ENCODE measurements at places on chromosomes 2 and 18. TPM values are rescaled to one million over a fixed set of nuclear protein-coding genes. Genes with fewer than 3 reads are reported as not detected.

Gene CCDC150
- 0.36 TPM for total RNA-seq

Gene REEP1
- 16.1 TPM for total RNA-seq

Gene DSG1
- not detected for total RNA-seq

Gene RRM2
- total RNA-seq: 0.27 TPM

Gene STON1
- total RNA-seq: 5.6 TPM

Gene ANKRD53
- 0.15 TPM for total RNA-seq

Gene ATP6V1B1
- total RNA-seq: not detected

Gene EN1
- 2.5 TPM for total RNA-seq

Gene ASXL3
- 0.20 TPM for total RNA-seq

Gene BCL2
- total RNA-seq: 19.3 TPM

DNA sequence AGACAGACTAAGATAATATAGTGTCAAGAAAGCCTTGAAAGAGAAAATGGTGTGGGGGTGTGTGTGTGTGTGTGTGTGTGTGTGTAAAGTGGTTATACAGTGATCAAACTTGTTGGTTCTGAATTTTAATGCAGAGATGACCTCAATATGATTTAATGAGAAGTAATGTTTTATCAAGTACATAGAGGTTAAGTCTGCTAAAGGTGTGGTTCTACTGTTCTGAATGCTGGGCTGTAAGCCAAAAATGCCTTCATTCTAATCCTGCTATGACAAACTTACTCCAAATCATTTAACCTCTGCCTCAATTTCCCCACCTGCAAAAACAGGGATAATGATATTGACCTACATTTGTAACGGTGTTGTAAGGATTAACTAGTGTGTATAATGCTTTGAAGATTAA lies 87.9 kb downstream of the WDPCP start:
- H3K4me1 ChIP-seq: peaks cover 7% of the 10 kb centered on the region
- no peak for DNase-seq
- H3K4me3 ChIP-seq: no peak overlapping the region
- no peaks in the 10 kb centered on the region for H3K27me3 ChIP-seq
- H3K36me3 ChIP-seq: no peaks in the 10 kb centered on the region

DNA sequence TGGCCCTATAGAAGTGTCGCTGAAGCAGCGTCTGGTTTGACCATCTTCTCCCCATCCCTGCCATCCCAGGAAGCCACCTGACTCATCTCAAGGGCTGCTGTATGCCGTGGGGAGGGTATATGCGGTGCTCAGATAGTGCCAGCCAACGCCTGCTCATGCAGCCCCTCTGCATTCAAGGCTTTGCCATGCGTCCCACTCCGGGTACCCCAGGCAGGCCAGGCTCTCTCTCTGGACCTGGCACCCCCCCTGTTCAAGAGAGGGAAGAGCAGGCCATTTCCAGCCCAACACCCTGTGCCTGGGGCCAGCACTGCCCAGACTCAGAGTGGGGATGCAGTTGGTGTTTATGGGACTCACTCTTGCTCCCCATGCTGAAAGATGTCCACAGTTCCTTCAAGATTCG lies 130.0 kb downstream of the GLI2 start:
- H3K4me1 ChIP-seq: peaks cover 9% of the 10 kb centered on the region
- no peak overlapping the region for H3K4me3 ChIP-seq
- DNase-seq: no peak
- no peaks in the 10 kb centered on the region for H3K36me3 ChIP-seq

- no peaks in the 10 kb centered on the region for H3K4me1 ChIP-seq
- DNase-seq: no peak
- H3K36me3 ChIP-seq: no peaks in the 10 kb centered on the region
- no peak overlapping the region for H3K27ac ChIP-seq
- H3K27me3 ChIP-seq: no peaks in the 10 kb centered on the region
Measured at GRCh38 chr2:192535956-192536921, 341.5 kb upstream of the TMEFF2 start.

GRCh38 chr2:19883971-19884720 lies 17.6 kb downstream of the TTC32 start:
- H3K4me1 ChIP-seq: no peaks in the 10 kb centered on the region
- H3K27ac ChIP-seq: no peak overlapping the region
- H3K4me3 ChIP-seq: no peak overlapping the region
- H3K27me3 ChIP-seq: no peaks in the 10 kb centered on the region
- H3K36me3 ChIP-seq: no peaks in the 10 kb centered on the region
- no peak for DNase-seq

GRCh38 chr18:25736516-25736915 lies 353.9 kb downstream of the SS18 start:
- H3K4me3 ChIP-seq: no peak overlapping the region
- DNase-seq: no peak
- no peak overlapping the region for H3K27ac ChIP-seq
- H3K27me3 ChIP-seq: peaks cover 1% of the 10 kb centered on the region

- no peak overlapping the region for H3K27ac ChIP-seq
- H3K4me1 ChIP-seq: no peaks in the 10 kb centered on the region
- no peaks in the 10 kb centered on the region for H3K27me3 ChIP-seq
- no peak for DNase-seq
Measured at GRCh38 chr2:215388002-215388728, 47.7 kb downstream of the FN1 start.

DNA sequence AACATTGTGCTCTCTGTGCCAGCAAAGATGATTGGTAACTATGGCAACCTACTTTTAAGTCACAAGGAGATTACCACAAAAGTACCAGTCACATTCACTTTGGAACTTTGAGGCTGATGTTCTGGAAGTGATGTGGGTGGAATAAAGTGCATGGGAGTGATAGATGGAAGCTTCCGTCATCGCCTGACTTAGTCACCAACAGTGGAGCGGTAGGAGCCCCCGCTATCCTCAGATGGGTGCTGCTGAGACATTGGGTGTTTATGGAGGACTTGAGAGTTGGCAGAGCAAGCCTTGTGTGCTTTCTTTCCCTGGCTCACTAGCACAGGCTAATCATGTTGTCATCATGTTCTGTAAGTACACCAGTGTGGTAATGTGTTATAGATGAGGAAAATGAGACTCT lies 4.6 kb downstream of the PPP1R7 start:
- peaks cover 57% of the 10 kb centered on the region for H3K36me3 ChIP-seq
- H3K27me3 ChIP-seq: no peaks in the 10 kb centered on the region
- peaks cover 9% of the 10 kb centered on the region for H3K4me1 ChIP-seq
- DNase-seq: no peak
- H3K27ac ChIP-seq: no peak overlapping the region

- H3K27me3 ChIP-seq: no peaks in the 10 kb centered on the region
- H3K36me3 ChIP-seq: no peaks in the 10 kb centered on the region
- peak; percentile 35 for DNase-seq
- H3K4me1 ChIP-seq: peaks cover 9% of the 10 kb centered on the region
- H3K4me3 ChIP-seq: no peak overlapping the region
Measured at GRCh38 chr18:8835521-8835953, 130.2 kb downstream of the MTCL1 start.

- no peak overlapping the region for H3K4me3 ChIP-seq
- H3K36me3 ChIP-seq: no peaks in the 10 kb centered on the region
- H3K4me1 ChIP-seq: peaks cover 7% of the 10 kb centered on the region
- H3K27ac ChIP-seq: no peak overlapping the region
Measured at GRCh38 chr2:6908291-6908690, 8.9 kb upstream of the RNF144A start.

GRCh38 chr2:105772362-105772761 lies 27.6 kb downstream of the NCK2 start:
- peak overlapping the region; percentile 61 for H3K27ac ChIP-seq
- no peaks in the 10 kb centered on the region for H3K36me3 ChIP-seq
- DNase-seq: no peak
- H3K27me3 ChIP-seq: no peaks in the 10 kb centered on the region
- peaks cover 65% of the 10 kb centered on the region for H3K4me1 ChIP-seq

Data from psoas muscle (tissue), 8 donors.